ENCODE measurements at places on chromosomes 16 and 17.

DNA sequence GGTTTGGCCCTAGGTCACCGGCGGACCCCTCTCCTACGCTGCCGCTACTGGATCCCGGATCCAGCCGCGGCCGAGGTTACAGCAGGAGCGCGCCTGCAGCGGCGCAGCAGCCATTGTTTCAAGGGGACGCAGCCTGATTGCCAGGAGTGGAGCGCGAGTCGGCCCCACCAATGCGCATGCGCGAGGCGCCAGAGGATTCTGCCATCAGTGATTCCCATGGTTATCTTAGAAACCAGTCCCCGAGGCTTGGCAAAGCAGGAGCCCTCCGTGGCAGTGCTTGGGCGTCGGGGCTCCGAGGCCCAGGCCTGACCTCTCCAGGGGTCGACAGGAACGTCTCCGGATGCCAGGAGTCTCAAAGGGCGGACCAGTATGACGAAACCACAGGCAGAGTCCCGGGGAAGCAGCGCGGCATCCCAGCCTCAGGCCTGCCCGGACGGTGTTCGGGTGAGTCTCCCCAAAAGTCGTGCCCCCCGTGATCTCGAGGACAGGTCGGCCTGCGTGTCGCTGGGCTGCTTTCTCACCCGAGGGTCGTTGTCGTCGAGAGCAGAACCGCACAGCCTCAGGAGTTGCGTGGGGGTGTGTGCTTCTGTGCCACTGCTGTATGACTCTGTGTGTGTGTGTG is 608.5 kb downstream of the KCNJ18 start:
- no peak for DNase-seq

GRCh38 chr17:27562777-27563455 is 68.1 kb upstream of the LGALS9 start:
- no peak for DNase-seq

GRCh38 chr17:44914698-44915271 is 515 bp downstream of the GFAP start:
- DNase-seq, result no peak

DNA sequence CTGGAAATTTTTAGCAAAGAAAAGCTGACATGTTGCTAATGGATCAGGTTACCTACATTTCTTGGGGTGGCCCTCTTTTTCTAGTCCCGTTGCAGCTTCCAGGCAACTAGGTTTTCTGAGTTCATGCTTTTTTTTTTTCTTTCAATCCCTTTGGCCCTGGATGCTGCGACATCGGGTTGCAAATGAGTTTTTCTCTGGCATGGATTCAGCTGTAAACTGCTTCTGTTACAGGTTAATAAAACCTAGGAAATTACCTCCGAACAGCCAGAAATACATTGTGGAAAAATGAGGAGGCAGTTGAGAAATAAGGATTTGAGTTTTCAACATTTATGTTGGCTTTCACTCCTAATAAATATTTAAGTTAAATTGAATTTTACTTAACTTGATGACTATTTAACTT is 149.8 kb upstream of the MAF start:
- DNase-seq, result no peak

GRCh38 chr17:61456061-61456681 is 3.9 kb downstream of the TBX4 start:
- no peak for DNase-seq
